Uterus (tissue), 4 donors: ENCODE measurements at places on chromosomes 2 and 18. TPM values are rescaled to one million over a fixed set of nuclear protein-coding genes. Genes with fewer than 3 reads are reported as not detected.

The B3GNT7 gene
- 1.7 TPM for total RNA-seq

The ARL4C gene
- 15.6 TPM for total RNA-seq

The UGT1A3 gene
- not detected for total RNA-seq

The GLB1L gene
- 12.0 TPM for total RNA-seq

The HIBCH gene
- total RNA-seq: 9.1 TPM

The MAL gene
- not detected for total RNA-seq

The CABLES1 gene
- 9.5 TPM for total RNA-seq
